ENCODE measurements at places on chromosomes 4 and X.
A peak's percentile ranks its signal among the peaks of the same experiment; 100 is the strongest.

- peak; percentile 26 for DNase-seq
Measured at GRCh38 chrX:41720125-41720779, 3.7 kb upstream of the GPR82 start.

GRCh38 chr4:177308847-177309521 is 690 bp upstream of the NEIL3 start:
- no peak for DNase-seq

DNA sequence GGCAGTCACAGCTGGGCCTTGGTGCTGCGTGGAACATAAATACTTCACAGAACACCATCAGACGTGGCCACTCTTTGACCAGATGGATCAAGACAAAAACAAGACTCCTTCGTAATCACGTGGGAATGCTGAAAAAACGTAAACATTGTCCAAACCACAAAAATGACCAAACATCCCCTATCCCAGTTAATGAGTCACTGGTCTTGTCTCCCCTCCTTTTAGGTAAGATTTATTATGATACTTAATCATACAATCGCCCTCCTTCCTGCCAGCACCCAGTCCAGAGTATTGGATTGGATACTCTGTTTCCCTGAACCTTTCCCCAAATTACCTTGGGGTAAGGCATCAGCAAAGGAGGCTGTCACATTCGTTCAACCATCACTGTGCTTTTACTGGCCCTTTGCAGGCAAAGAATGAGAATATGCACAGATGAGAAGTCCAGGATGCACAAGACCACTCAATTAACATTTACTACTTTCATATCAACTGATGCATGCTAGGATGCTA is 601 bp upstream of the TCEANC start:
- no peak for DNase-seq

DNA sequence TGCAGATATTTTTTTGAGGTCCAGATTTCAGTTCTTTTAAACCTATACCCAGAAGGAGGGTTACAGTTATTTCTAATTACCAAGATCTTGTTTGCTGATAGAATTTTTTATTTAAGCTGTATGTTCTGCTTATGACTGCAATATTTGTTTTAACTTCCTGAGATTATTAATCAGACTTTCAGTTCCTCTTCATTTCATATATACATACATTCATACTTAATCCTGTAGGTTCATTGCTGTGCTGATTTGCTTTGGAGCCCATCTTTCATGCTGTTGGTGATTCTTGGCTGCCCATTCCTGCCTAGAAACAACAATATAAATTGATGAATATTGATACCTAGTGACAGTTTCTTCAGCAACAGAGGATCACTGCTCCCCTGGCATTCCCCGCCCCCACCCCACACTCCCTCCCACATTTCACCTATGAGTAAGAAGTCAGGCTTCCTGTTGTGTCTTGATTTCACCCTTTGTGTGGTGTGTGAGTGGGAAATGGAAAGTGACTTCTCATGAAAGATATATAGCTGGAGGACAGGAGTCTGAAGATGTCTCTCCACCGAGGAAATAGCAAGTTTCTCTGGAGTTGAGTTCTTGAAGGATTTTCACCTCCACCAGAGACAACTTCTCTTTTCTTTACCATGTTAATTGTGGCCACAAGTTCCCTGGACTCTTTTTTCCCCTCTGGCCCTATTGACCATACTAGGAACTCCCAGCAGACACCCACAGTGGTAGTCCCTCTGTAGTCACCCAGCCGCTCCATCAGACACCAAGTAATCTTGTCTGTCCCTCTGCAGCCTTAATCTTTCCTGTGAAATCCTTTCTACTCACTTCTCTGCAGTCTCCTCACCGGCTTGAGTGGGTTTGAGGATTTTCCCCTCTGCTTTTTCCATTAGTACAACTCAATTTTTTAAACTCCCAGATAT is 118.4 kb downstream of the ASB9 start:
- no peak for DNase-seq

- DNase-seq, result no peak
Measured at GRCh38 chr4:950136-951020, 18.1 kb downstream of the TMEM175 start.

GRCh38 chrX:5242091-5242790 is 986.4 kb downstream of the NLGN4X start:
- DNase-seq, result no peak

- DNase-seq, result no peak
Measured at GRCh38 chrX:84216406-84216805, 28.4 kb upstream of the RPS6KA6 start.

- no peak for DNase-seq
Measured at GRCh38 chrX:13694983-13695382, 6.1 kb downstream of the RAB9A start.

DNA sequence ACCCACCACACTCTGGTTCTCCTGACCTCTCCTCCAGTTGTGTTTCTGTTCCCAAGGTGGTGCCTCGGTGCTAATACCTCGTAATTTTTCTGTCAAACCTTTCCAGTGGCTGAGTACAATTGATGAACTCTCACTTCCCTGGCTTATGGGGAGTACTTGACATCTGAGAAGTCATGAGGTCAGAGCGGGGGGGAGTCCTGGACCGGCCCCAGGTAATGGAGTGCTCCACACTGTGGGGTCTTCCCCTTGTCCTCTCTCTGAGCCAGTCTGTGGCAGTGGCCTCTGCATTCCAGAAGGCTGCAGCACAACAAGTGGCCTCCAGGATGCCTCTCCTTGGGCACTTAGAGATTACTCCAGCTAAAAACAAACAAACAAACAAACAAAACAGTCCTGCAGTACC is 122.5 kb upstream of the TRIM2 start:
- DNase-seq, result no peak

DNA sequence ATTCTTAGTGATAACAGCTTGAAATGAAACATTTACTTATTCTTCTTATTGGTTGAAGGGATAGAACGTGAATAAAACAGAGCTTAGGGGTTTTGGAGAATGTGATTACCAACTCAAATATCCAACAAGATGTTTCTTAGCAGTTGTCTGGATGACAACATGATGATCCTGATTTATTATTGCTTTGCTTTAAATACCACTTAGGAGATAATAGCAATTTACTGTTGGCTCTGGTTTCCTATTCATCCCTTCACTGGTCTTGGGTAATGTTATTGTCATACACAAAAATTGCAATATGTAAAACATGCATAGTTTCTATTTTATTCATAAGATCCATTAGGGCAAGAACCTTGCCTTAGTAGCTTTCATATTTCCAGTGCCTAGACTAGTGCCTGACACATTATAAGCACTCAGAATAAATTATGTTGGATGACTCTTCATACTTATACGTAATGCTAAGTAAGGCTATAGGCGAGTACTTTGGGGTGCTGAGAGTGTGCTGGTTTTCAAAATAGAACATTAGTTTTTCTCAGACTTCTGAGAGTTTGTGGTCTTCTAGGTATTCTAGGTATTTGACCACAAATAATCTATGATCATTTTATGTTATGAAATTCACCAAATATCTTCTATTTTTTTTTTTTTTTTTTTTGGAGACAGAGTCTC is 58.6 kb upstream of the PGRMC2 start:
- no peak for DNase-seq

GRCh38 chr4:2291705-2292645 is 30.1 kb upstream of the MXD4 start:
- DNase-seq, result no peak

GRCh38 chrX:2373615-2374014 is 127.2 kb downstream of the DHRSX start:
- no peak for DNase-seq

- no peak for DNase-seq
Measured at GRCh38 chr4:2334826-2335728, 73.2 kb upstream of the MXD4 start.

GRCh38 chrX:43566170-43566569 is 89.9 kb upstream of the MAOA start:
- no peak for DNase-seq

- no peak for DNase-seq
Measured at GRCh38 chr4:98556451-98556850, 102.0 kb downstream of the TSPAN5 start.

GRCh38 chr4:115279330-115279729 is 165.9 kb upstream of the NDST4 start:
- DNase-seq, result no peak

GRCh38 chr4:71980976-71981375 is 50.8 kb upstream of the NPFFR2 start:
- no peak for DNase-seq

- no peak for DNase-seq
Measured at GRCh38 chr4:108519911-108520601, 100.3 kb upstream of the RPL34 start.

- no peak for DNase-seq
Measured at GRCh38 chr4:123802082-123802645, 405.6 kb downstream of the SPRY1 start.

DNA sequence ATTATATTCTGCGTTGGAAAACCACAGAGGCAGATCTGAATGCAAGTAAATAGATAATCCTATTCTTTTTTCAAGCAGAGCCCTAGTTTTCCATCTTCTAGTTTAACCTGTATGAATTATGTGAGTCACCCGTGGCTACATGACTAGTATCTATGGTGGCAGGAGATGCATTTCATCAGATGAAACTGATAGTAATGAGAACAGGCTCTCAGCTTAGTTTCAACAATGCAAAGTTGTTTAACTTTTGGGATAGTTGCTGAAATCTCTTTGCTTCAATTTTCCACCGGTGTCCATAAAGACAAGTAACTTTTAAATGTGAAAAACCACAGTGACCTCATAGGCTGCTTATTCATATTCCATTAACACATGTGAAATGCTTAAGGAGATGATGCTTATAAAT is 1317.4 kb upstream of the TENM3 start:
- no peak for DNase-seq

DNA sequence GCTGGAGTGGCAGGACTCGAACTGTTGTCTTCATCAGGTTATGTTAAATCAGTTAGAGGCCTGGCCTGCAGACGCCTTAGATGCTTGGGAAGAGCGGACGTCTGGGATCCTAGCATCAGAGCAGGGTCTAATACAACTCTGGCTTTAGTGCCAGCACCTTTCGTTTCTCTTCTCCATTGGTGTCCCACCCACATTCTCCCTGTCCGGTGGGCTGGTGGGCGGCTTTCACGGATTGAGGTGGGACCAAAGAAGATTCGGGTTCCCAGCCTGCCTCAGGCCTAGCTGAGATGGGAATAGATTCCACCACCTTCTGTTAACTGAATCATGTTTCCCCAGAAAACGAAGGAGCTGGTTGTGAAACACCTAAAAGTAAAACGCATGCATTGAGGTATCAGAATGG is 939 bp downstream of the PDK3 start:
- no peak for DNase-seq

- no peak for DNase-seq
Measured at GRCh38 chr4:169014586-169014985, 4.5 kb upstream of the CBR4 start.

DNA sequence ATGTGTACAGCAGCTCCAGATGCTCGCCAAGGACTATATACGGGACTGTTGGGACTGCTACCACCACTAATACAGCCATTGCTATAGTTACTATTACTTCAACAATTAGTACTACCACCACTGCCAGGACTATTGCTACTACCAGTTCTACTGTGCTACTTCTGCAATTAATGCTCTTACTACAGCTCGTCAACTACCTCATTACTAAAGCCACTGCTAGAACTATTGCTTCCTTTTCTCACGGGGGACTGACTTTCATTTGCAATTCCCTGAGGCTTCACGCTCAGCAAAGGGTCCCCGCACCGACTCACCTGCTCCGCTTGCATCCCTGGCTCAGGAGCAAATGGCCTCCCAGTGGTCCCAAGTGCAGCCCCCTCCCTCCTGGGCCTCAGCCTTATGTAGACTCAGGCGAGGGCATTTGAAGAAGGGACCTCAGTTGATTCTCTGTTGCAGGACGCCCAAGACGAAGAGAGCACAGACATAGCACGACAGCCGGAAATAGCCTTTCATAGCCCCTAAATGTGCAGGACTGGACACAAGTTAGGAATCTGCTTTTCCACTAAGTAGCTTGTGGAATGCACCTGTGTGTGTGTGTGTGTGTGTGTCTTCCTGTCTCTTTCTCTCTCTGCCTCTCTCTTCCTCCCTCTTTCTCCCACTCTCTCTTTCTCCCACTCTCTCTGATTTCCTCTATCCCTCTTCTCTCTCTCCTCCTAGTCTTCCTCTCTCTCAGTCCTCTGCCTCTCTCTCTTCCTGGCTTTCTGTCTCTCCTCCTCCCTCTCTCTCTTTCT is 294.8 kb downstream of the ASMT start:
- no peak for DNase-seq

DNA sequence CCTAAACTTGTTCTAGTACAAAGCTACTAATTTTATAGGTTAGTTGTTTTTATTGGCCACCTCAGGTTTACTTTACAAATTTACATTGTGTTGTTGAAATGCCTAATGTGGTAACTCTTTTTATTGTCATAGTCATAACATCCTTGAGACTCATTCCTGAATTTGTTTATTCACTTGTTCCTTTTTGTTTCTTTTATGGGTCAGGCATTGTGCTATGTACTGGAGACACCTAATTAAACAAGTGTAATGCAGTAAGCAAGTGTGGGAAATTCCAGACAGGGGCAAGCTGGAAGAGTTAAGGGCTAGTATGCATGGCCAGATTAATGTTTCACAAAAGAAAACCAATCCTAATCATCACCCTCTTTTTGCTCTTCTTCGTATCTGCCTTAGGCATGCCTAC is 30.5 kb upstream of the TTC29 start:
- no peak for DNase-seq

GRCh38 chr4:103996637-103997036 is 276.9 kb upstream of the TACR3 start:
- no peak for DNase-seq

DNA sequence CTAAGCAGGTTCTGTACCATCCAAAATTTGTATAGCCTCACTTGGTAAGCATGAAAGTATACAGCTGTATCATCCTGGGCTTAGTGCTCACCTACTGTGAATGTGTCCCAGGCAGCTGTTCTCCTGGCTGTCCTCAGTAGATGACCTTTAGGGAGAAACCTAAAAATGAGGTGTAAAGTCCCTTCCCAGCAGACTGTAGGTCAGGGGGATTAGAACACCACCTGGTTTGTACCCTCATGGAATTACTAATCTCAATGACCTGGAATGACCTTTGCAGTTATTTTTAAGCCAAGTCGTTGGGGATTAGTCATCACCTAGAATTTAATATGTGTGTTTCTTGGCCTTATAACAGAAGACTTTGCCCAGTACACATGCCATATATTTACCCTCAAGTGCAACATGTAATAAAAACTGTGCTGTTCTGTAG is 39.1 kb upstream of the MBTPS2 start:
- no peak for DNase-seq

- DNase-seq, result no peak
Measured at GRCh38 chr4:119124352-119124751, 11.3 kb upstream of the MYOZ2 start.

- no peak for DNase-seq
Measured at GRCh38 chrX:155968791-155969190, 28.7 kb upstream of the IL9R start.
